Panc1 (cell line): ENCODE measurements at places on chromosomes 7 and 10. TPM values are rescaled to one million over a fixed set of nuclear protein-coding genes. Genes with fewer than 3 reads are reported as not detected.

DNA sequence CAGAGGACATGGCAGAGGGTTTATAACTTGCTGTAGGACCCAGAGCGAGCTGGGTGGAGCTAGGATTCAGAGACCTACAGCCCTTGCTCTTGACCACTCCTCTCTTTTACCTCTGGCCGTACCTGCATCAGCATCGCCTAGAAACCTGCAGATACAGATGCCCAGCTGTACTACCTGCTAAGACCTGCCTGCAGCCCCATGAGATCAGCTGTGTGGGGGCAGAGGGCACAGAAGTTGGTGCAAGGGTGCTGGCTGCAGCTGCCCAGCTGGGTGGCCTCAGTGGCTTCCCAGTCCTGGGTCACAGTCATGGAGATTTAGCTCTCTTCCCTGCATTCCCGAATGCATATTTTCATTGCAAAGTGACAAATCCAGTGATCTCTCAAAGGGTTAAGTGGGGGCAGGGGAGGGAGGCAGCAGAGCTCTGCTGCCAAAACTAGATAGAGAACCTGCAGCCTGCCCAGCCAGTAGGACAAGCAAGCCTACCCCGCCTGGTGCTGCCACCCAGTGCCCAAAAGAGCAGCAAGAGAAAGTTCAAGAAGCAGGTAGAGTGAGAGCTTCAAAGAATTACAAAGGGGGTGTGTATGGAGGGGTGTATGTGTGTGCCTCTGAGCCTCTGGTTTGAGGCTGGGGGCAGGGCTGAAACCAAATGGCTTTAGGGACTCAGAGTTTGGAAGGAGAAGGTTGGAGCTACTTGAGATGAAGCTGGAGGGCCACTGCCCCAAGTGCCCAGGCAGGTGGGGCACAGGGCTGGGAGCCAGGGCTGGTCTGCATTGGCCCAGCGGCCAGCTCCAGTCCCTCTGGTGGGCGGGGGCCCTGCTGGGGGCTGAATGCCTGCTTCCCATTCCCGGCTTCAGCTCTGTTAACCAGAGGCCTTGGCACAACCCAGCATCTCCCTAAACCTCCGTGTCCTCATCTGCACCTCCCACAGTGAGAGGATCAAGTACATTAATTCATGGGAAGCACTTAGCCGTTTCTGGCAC lies 6.9 kb downstream of the FAM241B start:
- H3K27me3 ChIP-seq: no peaks in the 10 kb centered on the region
- no peak overlapping the region for H3K4me3 ChIP-seq
- no peaks in the 10 kb centered on the region for H3K4me1 ChIP-seq
- no peaks in the 10 kb centered on the region for H3K36me3 ChIP-seq

The GIMAP7 gene
- 0.33 TPM for total RNA-seq

DNA sequence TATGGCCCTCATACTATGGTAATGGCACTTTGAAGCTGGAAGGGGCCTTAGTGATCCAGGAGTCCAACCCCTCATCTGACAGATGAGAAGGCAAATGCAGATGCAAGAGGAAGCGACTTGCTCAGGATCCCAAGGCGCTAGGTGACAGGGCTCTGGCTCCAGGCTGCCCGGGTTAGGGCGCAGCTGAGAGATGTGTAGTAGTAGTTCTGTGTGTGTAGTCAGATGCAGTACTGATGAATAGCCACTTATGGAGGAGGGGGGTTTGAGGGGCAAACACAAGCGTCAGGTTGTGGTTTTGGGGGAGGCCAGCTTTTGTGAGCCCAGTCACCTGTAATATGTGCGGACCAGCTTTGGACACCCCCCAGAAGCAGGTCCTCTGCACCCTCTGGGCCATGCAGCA lies 4.8 kb downstream of the ADRA2A start:
- no peak overlapping the region for H3K27ac ChIP-seq
- no peaks in the 10 kb centered on the region; the same call in 1 of the 2 replicates for H3K4me1 ChIP-seq
- H3K27me3 ChIP-seq: no peaks in the 10 kb centered on the region; the same call in none of the 2 replicates
- H3K4me3 ChIP-seq: no peak overlapping the region
- DNase-seq: no peak

DNA sequence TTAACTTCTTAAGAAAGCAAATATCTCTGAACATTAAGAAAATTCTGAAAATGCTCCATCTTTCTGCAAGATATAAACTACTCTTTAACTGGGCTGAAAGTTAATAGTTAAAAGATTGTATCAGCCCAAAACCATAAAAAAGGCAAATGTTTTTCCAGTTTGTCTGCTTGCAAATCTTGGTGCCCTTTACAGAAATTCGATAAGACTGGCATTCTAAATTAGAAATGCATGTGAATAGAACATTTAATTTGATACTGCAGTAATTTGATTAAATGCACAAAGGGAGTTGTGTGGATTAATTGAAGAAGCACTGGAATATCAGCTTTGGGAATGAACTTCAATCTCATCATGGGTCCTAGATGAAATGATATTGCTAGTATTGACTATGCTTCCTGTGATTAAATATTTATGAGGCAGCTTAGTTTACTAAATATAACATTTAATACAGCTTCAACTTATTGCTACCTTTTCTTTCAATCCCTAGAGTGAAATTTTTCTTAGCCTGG lies 78.4 kb downstream of the IQUB start:
- no peak overlapping the region for H3K4me3 ChIP-seq
- H3K4me1 ChIP-seq: no peaks in the 10 kb centered on the region
- no peaks in the 10 kb centered on the region for H3K36me3 ChIP-seq
- H3K27ac ChIP-seq: no peak overlapping the region

GRCh38 chr7:80017101-80017698 lies 117.4 kb upstream of the GNAI1 start:
- no peak for DNase-seq
- no peak overlapping the region for H3K4me3 ChIP-seq
- H3K4me1 ChIP-seq: no peaks in the 10 kb centered on the region

GRCh38 chr10:119479532-119479931 lies 63.0 kb downstream of the RGS10 start:
- no peaks in the 10 kb centered on the region for H3K4me1 ChIP-seq
- no peaks in the 10 kb centered on the region for H3K36me3 ChIP-seq

DNA sequence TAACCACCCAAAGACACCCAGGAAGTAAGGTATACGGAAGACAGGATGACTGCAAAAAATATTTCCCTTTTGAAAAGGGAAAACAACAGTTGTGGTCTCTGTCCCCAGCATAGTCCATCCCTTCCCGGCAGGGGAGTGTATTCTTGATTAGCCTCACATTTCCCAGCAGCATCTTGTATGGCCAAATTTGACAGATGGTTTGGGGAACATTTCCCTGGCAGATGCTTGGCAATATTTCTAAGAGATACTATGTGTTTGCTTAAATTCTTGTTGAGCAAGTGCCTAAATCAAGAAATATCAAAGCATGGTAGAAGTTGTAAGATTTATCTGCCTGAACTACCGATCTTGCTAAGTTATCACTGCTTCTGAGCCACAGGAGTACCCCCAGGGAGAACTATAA lies 56.9 kb upstream of the TPK1 start:
- no peaks in the 10 kb centered on the region for H3K27me3 ChIP-seq
- H3K27ac ChIP-seq: no peak overlapping the region
- H3K4me1 ChIP-seq: no peaks in the 10 kb centered on the region
- no peaks in the 10 kb centered on the region for H3K36me3 ChIP-seq
